ENCODE measurements at places on chromosomes 7 and 10. TPM values are rescaled to one million over a fixed set of nuclear protein-coding genes. Genes with fewer than 3 reads are reported as not detected.

The LIPF gene
- 0.29 TPM for total RNA-seq

The RBM20 gene
- total RNA-seq: not detected

The AKR1C4 gene
- total RNA-seq: not detected

The KCNH2 gene
- total RNA-seq: 0.33 TPM

The EBF3 gene
- total RNA-seq: 16.5 TPM

The PLEKHS1 gene
- under 0.01 TPM for total RNA-seq

The TMEM229A gene
- not detected for total RNA-seq

The NYAP1 gene
- 1.3 TPM for total RNA-seq

The SPDYE1 gene
- not detected for total RNA-seq
